ENCODE measurements at places on chromosomes 16 and 17.

GRCh38 chr17:27621536-27621935 is 9.5 kb upstream of the LGALS9 start:
- no peak for DNase-seq

DNA sequence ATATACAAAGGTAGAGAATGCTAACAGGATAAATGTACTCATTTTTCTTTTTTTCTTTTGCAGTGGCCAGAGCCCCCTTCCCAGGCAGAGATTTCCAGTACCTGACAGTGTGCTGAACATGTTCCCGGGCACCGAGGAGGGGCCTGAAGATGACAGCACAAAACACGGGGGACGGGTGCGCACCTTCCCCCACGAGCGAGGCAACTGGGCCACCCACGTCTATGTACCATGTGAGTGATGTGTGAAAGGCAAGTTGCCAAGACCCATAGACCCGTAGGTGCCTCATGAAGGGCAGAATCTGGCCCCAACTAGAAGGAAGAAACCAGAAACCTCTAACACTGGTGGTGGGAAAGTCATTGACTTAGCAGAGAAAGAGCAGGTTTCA is 1.2 kb downstream of the USB1 start:
- DNase-seq = no peak

- DNase-seq = no peak
Measured at GRCh38 chr16:84268291-84269040, 26.2 kb upstream of the WFDC1 start.

- no peak for DNase-seq
Measured at GRCh38 chr17:47945529-47946508, 4.4 kb downstream of the PNPO start.

DNA sequence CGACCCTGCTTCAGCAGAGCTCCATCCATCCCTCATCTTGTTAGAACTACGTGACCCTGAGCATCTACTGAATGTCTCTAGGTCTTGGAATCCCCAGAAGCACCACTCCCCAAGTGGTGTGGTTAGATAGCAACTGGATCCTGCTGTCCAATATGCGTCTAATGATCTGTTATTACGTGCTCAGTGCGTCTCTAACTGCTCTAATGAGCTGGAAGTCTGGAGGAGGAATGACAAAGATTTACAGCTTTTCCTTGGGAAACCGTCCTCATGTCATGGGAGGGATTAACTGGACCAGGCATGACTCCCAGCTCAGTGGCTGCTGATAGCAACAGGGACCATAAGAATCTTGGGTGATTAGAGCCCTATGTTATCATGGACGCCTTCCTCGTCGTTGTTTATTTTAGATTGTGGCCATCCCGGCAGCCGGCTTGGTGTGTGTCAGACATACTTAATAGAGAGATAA is 150.9 kb downstream of the HS3ST3B1 start:
- no peak for DNase-seq

GRCh38 chr16:79316004-79316458 is 284.5 kb downstream of the MAF start:
- DNase-seq = no peak

- no peak for DNase-seq
Measured at GRCh38 chr17:50763716-50764475, 3.4 kb downstream of the ANKRD40CL start.

GRCh38 chr17:76530095-76530723 is 7.3 kb downstream of the CYGB start:
- DNase-seq = no peak

DNA sequence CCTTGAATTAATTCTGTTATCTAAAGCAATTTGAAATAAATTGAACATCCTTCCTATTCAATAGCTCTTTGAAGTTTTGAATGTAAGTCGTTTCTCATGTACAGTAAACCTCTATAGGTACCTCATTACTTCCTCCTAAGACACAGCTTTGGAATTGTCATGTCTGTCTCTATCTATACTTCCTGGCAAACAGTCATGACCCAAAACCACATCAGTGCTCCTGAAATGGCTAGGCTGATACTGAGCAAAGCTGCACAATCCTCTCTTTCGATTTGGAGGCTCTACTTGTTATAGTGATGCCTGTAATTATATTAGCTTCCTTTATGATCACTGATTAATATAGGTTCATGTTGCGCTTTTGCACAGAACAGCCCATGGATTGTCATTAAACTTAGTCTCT is 110.1 kb downstream of the ADAMTS18 start:
- no peak for DNase-seq

DNA sequence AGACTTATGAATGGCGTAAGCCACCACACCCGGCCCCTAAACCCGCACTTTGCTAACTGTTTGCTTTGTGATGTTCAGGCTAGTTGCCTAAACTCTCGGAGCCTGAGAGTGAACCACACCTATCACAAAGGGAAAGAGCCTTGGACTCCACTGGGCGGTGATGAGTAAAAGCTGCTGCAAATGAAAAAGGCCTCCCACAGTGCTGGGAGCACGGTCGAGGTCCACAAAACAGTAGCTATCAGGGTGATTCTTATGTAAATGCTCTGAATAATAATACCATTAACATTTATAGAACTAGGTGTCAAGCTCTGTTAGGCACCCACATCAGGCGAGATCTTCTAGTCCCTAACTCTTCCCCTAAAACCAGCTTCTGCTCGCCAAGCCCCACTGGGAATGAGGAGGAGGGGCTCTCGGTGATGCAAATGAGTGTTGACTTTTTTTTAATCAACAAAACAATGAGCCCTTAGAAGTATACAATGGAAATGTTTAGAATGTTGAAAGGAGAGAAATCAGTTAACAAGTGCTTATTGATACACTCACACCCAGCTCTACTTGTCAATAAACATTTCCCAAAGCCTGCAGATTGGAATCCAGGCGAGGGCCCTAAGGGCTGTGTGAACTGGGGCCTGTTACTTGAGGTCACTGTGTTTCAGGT is 19.8 kb downstream of the FBRS start:
- no peak for DNase-seq

DNA sequence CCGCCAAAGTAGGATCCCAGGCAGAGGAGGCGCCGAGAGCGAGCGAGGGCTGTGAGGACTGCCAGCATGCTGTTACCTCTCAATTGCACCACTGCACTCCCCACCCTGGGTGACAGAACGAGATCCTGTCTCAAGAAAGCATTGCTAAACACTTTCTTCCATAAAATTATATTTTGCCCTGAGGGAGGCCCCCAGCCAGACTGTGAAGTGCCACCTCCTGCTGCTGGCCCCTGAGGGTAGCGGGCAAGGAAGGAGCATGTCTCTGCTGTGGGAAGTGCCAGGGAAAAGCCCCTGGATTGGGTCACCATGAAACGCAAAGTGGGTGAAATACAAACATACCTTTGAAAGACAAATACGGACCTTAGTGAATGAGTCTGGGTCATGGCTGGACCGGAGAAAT is 78.0 kb upstream of the AMZ2 start:
- no peak for DNase-seq

DNA sequence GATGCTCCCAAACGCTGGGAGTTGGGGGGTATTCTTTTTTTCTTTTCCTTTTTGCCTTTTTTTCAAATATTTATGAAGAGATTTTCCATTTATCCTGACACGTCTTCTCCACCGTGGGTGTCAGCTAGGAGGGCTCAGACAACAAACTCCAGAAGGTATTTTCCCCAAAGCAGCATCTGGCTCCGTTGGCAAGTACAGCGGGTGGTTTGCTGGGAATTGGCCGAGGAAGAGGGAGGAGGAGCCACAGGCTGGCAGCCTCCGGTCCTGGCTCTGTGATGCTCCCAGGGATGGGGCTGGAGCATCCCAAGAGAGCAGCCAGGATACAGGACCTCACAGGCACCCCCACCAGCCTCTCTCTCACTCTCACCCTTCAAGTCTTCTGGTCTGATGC is 10.9 kb upstream of the CACNG4 start:
- DNase-seq = no peak

DNA sequence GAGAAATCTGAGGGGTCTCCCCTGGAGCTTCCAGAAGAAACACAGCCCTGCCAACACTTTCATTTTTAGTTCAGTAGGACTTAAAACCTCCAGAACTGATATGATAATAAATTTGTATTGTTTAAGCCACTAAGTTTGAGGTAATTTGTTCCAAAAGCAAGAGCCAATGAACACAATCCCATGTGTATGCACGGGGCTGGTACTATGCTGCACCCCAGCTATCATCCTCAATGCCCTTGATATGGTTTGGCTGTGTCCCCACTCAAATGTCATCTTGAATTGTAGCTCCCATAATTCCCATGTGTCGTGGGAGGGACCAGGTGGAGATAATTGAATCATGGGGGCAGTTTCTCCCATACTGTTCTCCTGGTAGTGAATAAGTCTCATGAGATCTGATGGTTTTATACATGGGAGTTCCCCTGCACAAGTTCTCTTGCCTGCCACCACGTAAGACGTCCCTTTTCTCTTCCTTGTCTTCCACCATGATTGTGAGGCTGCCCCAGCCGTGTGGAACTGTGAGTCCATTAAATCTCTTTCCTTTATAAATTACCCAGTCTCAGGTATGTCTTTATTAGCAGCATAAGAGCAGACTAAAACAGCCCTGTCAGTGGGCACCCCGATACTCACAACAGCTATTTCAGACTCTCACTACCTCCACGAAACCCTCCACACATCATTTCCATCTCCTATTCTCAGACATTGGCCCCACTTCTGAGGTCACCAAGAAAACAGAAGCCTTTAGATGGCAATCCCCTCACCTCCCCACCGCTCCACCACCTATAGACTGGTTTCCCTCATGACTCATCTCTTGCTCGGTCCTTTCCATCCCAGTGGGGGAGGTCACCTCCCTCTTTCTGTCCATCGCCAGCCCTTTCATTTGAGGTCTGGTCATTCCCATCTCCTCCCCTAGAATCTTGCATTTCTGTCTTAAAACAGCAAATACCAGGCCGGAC is 8.9 kb upstream of the CACNG1 start:
- no peak for DNase-seq

DNA sequence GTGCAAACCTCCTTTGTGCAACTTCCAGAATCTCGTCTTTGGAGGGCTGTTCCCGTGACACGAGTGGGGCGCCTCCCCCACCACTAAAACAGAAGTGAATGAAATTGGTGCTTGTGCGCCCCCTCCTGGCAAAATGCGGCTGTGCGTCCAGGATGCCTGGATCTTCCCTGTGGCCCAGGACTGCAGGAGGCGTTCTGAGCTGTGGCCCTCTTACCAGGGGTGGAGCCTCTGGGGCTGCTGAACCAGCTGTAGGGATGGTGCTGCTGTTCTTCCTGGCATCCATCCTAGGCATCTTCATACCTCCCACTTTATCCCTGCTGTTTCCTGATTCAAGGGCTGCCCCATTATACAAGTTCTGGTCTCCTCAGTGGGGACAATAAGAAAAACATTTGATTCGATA is 18.5 kb upstream of the NAGLU start:
- DNase-seq = peak; percentile 87

DNA sequence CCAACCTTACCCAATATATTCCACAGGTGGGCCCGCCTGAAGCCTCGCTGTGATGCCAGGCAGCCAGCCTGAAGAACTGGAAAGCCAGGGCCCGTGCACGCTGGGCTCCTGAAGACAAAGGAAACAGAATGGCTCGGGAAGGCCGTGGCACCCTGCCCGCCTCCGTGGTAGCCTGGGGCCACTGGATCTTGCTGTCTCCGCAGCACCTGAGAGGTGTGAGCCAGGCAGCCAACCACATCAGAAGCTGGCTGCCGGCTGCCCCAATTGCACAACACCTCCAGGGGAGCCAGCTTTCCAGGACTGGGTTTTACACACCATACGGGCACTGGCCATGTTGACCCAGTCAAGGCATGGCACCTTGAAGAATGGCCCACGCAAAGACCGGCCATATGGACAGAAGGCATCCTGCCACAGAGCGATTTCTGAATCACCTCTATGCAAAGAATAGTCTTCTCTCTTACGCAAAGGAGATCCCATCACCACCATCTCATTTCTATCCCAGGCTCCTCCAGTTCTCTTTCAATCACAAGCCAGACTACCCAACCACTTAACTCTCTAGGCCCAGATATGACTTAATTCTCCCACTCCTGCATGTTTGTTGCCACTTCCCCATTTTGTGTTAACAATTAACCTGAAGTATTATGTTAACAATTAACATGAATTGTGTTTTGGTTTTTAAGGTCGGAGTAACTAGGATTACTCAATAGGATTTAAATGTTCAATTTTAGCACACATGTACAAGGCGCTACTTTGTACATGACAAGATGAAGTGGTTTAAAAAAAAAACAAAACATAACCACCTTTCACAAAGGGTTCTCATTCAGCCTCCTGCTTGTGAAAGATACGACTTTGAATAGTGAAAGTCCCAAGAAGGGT is 32.1 kb downstream of the ZFHX3 start:
- DNase-seq = no peak

- DNase-seq = no peak
Measured at GRCh38 chr16:4873091-4873490, 25.8 kb downstream of the UBN1 start.

DNA sequence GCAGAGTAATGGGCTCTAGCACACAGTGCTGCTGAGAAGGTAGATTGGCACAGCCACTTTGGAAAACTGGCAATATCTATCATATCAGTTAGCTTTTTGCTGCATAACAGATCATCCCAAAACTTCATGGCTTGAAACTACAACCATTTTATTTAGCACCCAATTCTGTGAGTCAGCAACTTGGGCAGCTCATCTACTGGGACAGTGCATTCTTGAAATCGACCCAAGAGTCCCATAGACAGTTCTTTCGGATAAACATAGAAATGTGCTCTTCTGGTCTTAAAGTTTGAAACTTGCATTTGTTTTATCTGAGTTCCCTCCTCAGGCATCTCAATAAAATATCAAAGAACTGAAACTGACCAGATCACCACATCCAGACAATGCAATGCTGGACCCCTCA is 76.7 kb downstream of the CEP112 start:
- no peak for DNase-seq

DNA sequence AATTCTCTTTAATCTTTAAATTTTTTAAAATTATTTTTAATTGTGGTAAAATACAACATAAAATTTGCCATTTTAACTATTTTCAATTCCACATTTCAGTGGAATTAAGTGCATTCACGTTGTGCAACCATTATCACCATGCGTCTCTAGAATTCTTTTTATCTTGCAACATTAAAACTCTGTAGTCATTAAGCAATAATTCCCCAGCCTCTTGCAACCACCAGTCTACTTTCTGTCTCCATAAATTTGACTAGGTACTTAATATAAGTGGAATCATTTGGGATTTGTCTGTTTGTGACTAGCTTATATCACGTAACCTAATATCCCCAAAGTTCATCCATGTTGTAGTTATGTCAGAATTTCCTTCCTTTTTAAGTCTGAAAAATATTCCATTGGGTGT is 79.1 kb downstream of the TAOK1 start:
- no peak for DNase-seq

DNA sequence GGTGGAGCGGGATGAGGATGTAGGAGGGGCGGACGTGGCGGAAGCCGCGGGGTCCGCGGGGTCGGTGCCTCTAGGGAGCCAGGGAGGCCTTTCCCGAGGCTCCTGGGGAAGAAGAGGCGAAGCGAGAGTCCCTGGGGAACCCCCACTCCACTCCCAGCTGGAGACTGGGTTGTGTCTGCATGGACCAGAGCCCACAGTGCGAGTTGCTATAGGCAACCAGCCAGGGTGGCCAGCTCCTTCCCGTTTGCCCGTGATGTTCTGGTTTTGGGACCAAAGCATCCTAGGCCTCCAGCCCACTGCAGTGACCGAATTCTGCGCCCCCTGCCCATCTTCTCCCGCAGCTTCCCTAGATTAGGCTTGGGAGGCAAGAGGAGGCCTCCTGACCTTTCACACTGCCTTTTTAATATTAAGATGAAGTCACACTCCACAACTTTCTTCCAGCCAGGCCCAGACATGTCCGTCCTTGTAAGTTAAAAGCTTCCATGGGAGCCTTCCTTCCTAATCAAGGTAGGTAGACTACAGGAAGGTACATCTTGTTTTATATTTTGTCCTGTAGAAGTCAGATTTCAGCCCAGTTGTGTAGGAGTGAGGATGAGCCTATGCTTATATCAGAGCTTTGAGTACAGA is 469 bp downstream of the AMZ2 start:
- DNase-seq = no peak

- no peak for DNase-seq
Measured at GRCh38 chr17:19303367-19303776, 59.2 kb downstream of the B9D1 start.

Measured in AG04450 (cell line).